Activated CD8-positive, alpha-beta memory T cell treated with anti-CD3 and anti-CD28 coated beads for 24 hours (primary cell): ENCODE measurements at places on chromosomes 16 and 17.
A peak's percentile ranks its signal among the peaks of the same experiment; 100 is the strongest.

DNA sequence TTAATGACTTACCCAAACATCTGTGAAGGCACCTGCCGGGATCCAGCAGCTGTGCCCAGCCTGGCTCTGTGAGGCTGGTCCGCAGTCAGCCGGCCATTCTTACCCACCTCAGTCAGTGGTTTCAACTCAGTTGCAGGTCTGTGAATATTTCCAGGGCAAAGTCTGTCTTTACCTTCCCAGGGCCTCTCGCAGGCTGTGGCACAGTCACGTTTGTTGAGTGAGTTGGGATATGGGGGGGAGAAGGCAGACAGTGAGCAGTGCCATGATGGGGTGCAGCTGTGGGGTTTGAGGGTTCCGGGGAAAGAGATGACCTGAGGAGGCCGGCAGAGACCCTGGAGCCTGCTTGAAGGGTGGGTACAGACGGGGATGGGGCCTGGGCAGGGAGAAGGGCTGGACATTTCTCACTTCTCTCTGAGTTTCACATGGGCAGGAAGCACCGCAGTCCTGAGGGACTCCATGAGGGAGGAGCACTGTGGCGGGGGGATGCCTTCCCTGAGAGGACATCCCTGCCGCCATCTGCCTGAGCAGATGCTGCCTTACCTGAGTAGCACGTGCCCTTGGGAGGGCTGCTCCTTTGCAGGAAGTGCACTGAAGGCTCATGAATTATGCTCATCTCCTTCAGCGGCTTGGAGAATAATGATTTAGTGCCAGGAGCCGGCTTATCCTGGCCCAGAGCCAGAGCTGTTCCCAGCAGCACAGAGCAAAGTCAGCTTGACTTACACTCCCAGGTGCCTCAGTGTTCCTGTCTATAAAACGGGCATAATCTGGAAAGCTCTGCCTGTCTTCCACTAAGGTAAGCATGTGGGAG lies 48.1 kb downstream of the KSR1 start:
- no peak for DNase-seq

DNA sequence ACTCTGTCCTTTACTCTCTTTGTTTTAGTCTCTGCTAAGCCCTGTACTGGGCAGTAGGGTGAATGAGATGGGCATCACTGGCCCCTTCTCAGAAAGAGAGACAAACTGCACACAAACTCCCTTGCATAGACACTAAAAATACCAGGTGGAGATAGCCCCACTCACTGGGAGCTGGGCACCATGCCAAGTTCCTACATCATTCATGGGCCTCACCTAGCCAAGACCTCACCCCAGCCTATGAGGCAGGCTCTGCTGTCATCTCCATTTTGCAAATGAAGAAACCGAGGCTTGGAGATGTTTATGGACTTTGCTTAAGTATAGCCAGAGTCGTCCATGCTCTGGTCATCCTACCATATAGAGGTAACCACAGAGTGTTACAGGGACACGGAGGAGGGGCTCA lies 499.8 kb upstream of the CDH11 start:
- DNase-seq: no peak

DNA sequence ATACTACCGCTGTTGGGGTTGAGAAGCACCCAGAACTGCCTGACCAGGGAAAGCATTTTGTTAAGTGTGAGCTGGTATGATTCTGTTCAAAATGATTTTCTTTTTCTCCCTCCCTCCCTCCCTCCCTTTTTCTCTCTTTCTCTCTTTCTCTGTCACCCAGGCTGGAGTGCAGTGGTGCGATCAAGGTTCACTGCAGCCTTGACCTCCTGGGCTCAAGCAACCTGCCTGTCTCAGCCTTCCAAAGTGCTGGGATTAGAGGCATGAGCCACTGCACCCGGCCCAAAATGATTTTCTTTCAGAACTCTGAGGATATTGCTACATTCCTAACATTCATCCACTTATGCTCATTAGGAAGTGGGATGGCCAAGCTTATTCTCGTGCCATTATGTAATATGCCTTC lies 41.3 kb downstream of the SLC47A1 start:
- no peak for DNase-seq

DNA sequence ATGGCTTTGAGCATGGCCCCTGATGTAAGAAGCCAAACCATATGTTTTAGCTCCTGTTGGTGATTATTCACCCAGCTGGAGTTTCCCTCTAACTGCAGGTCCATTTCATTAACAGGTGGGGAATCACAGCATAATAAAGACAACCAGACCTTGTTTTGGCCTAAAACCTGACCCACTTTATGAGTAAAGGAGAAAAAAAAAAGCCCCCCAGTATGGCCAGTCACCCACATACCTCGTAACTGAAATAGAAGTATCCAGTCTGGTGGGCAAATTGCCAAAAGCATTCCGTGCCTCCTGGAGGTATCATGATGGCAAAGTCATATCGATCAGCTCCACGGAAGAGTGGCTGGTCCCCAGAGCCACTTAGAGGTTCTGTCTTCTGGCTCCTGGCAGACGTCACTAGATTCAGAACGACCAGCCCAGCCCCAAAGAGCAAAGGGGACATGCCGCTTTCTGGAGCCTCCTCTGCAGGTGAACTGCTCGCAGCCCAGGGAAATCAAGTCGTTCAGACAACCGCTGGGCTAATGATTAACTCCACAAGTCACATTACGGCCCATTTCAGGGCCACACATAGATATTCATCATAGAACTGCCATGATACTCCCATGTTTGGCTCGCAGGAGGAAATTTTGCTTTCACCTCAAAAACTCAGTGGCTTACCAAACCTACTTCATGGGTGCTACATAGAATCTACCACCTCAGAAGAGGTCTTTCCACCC lies at the start of gene TMED6:
TSS of gene TMED6 (minus strand) at position 478 of the 719 bp plus-strand sequence. CDS start at position 445, 33 bp downstream.
- no peak for DNase-seq

DNA sequence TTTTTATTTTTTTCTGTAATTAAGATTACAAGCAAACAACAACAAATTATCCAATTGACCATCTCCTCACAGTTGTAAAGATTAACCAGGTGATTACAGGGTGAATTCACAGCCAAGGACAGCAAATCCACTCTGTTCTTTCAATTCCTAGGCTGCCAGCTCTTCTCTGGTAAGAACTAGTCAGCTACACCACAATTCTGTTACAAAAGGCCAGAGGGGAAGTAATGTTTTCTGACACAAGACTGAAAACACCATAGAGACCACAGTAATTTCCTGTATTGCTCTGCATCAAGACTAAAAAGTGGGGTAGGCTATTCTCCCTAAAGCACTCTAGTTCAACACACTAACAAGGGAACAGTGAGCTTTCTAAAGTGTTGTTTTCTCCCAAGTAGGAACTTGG lies 10.6 kb downstream of the CA10 start:
- no peak for DNase-seq

GRCh38 chr16:57837305-57838125 lies 35.2 kb upstream of the KIFC3 start:
- DNase-seq: no peak

DNA sequence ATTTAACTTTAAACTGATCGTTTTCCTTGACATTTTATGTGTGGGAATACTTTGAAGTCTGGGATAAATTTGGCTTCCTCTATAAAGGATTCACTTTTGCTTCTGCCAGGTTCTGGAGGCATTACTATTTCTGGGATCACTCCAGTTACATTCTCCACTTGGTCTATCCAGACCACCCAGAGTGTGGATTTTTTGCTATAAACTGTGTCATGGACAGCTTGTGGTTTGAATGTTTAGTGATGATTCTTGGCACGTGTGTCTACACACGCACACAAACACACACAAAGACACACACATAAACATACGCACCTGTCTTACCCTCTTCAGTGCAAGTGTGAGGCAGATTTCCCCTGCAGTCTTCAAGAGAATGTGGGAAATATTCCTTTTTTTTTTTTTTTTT lies 27.4 kb upstream of the MSI2 start:
- no peak for DNase-seq

GRCh38 chr17:81165246-81166032 lies at the start of gene PVALEF:
PVALEF (plus strand) TSS chr17:81165507; CDS start chr17:81181227, 15,720 bp downstream.
- no peak for DNase-seq

DNA sequence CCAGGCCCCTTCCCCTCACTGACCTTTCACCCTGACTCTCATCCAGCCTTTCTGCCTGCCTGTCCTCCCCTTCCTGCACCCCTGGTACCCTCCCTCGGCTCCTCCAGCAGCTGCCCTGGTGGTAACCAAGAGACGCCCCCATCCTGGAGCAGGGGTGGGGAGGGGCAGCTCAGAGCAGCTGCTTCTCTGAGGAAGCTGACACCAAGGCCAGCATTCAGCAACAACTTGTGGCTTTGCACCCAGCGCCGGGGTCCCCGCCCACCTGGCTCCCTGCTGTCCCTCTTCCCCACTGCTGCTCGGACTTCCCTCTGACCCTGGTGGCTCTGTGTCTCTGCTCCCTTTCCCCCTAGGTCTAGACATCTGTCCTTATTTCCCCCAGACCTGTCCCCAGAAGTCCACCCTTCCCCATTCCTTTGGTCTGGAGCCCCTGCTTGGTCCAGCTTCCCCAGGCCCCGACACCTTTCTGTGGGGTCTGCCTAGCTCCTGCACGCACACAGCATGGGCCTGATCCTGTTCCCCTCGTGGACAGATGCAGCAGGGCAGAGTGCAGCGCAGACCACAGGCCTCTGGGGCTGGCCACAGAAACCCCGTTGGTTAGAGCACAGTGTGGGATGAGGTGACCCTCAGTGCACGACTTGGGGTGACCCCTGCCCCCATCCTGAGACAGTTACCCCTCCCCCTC lies 1.2 kb upstream of the ATP2A1 start:
- no peak for DNase-seq

DNA sequence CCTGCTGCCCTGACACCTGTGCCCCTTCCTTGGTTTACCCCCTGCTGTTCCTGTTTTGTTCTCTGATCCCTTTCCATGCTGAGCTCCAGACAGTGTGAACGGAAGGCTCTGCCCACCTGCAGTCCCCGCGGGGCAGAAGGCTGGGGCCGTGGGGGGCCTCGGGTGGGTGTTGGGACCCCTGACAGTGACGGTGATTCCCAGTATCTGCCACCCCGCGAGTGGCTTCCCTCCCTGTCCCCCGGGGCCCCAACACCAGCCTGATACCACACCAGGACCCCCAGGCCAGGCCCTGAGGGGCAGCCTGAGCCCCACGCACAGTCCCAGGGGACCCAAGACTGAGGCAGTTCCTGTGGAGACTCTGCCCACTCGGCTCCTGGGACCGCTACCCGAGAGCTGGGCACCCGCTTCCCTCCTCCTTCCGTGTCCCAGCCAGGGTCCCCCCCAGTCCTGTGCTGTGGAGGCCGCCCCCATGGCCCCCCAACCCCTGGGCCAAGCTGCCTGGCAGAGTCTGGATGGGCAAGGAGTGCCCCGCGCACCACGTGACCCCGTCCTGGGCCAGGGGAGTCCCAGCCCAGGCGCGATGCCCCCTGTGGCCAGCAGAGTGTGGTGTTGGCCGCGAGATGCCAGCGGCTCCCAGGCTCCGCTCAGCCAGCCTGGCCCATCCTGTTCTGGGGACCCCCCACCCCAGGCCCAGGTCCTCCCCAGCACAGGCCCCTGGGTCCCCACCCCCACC lies 10.0 kb upstream of the C1QTNF8 start:
- peak; percentile 78 for DNase-seq

GRCh38 chr17:82436601-82437324 lies 13.8 kb downstream of the CYBC1 start:
- DNase-seq: no peak

GRCh38 chr17:47995241-47995935 lies 24.5 kb downstream of the CDK5RAP3 start:
- no peak for DNase-seq

GRCh38 chr17:61397086-61397842 lies 2.4 kb upstream of the TBX2 start:
- DNase-seq: no peak

GRCh38 chr17:2017274-2017941 lies 7.7 kb downstream of the RTN4RL1 start:
- DNase-seq: no peak

- DNase-seq: no peak
Observed at GRCh38 chr16:21302898-21303528, 24.9 kb upstream of the CRYM start.

GRCh38 chr16:47492428-47493377 lies 31.6 kb downstream of the PHKB start:
- DNase-seq: no peak

- no peak for DNase-seq
Observed at GRCh38 chr16:10668322-10669045, 26.2 kb downstream of the TEKT5 start.

- no peak for DNase-seq
Observed at GRCh38 chr17:77523540-77523939, 382.8 kb downstream of the SEC14L1 start.

DNA sequence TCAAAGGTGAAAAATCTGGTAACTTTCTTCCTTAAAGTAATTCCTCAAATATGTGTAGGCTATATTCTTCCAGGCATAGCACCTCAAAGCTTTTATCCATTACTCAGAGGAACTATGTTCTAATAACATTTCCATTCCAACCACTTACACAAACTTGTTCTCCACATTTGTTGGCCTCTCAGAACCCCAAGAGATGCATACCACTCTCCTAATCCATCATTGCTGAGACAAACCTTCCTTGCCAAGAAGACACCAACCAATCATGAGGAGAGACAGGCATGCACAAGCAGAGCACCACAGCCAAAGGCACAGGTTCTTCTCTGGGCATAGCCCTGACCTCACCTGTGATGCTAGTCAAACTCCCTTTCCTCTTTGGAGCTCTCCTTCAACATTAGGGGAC lies 20.9 kb downstream of the CDH11 start:
- no peak for DNase-seq

DNA sequence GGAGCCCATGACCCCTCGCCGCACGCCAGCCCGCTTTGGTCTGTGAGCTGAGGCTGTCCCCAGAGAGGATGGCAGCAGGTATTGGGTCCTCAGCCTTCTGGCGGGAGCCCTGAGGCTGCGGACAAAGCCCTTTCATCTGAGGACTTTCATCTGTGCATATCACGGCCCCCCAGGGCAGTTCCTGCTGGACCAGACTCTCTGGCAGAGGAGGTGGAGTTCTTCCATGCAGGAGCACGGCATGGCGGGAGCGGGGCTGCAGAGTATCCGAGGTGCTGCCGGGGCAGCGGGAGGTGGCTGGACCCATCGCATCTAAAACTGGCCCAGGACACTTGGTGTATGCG lies 18.8 kb downstream of the DHX38 start:
- no peak for DNase-seq

GRCh38 chr16:28298511-28298878 lies 6.2 kb downstream of the SBK1 start:
- no peak for DNase-seq
